ENCODE measurements at places on chromosomes 7 and 10.

- DNase-seq, result no peak
Observed at GRCh38 chr7:103717574-103717973, 271.6 kb upstream of the SLC26A5 start.

DNA sequence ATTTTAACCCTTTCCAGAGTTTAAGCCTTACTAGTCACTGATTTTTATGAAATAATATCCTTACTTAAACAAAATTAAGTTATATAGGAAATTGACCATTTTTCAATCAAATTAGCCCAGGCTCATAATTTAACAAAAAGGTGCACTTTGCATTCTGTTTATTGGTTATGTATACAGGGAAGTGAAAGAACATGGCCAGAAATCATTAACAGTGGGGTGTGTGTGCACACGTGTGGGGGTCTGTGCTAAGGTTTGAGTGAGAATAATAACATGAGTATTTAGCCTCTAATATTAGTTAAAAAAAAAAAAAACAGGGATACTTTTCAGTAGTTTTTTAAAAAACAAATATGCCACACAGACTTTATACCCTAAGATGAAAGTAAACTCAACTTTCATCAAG is 510.5 kb upstream of the PFKP start:
- no peak for DNase-seq

GRCh38 chr10:61845950-61846268 is 55.6 kb upstream of the ARID5B start:
- no peak for DNase-seq

DNA sequence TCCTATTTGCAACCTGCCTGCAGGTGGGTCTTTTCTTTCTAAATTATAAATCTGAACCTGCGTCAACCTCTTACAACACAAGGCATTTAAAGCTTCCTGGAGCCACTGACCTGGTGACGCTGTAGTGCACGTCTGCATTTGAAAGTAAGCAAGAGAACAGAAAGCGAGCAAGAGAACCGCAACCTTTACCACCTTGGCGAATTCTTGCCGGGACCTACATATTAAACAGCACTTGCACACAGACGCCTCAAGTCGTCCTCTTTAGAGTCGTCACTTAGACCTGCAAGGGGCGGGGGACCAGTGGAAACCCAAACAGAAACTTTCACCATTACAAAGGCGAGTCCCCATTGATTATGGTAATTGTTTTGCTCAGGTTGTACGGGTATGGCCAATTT is 9.5 kb downstream of the GLI3 start:
- no peak for DNase-seq

DNA sequence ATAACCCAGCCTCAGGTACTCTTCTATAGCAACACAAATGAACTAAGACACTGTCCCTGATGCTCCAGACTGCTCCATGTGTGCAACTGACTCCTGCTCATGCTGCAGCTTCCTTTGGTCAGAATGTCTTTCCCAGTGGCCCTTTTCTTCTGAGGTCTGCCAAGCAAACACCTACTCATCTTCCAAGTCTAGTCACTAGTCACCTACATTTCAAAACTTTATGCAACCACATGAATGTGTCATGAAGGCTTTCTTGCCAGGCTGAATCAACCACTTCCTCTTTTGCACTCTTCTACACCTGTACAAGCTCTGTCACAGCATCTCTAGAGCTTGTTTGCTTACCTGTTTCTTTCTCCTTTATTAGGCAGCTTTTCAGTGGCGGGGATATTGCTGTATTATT is 75.8 kb downstream of the LSMEM1 start:
- no peak for DNase-seq

GRCh38 chr7:19665399-19666008 is 43.3 kb downstream of the POLR1F start:
- no peak for DNase-seq

- no peak for DNase-seq
Observed at GRCh38 chr7:81604808-81605174, 165.1 kb downstream of the HGF start.

DNA sequence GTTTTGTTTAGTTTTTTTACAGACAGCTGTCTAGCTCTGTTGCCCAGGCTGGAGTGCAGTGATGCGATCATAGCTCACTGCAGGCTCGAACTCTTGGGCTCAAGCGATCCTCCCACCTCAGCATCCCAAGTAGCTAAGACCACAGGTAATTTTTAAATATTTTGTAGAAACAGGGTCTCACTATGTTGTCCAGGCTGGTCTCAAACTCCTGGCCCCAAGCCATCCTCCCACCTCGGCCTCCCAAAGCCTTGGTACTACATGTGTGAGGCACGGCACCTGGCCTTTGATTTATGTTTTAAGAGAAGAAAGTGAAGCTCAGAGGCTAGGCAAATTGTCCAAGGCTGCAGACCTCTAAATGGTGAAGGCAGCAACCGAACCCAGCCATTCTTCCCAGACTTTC is 98.6 kb upstream of the SVIL start:
- no peak for DNase-seq

GRCh38 chr7:151968357-151968756 is 12.1 kb downstream of the GALNTL5 start:
- DNase-seq, result no peak

GRCh38 chr10:61091531-61091930 is 147.5 kb upstream of the RHOBTB1 start:
- DNase-seq, result no peak

- DNase-seq, result no peak
Observed at GRCh38 chr7:101942603-101943210, 125.3 kb downstream of the CUX1 start.

GRCh38 chr10:17854044-17854652 is 45.0 kb downstream of the MRC1 start:
- no peak for DNase-seq

DNA sequence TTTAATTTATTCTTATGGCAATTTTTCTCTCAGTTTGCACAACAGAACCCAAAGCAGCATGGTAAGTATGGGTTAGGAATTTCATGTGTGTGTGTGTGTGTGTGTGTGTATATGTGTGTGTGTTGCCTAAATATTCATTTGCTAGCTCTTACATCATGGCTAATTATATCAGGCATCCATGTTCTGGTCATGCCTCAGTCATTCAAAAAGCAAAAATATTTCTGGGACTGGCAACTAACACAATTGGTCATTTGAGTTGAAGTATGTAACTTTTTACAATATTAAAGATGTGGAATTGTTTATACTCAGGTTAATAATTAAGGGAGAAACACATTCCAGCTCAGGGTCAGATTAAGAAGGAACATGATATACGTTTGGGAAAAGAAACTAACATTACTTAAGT is 67.6 kb upstream of the PHYHIPL start:
- DNase-seq, result no peak

DNA sequence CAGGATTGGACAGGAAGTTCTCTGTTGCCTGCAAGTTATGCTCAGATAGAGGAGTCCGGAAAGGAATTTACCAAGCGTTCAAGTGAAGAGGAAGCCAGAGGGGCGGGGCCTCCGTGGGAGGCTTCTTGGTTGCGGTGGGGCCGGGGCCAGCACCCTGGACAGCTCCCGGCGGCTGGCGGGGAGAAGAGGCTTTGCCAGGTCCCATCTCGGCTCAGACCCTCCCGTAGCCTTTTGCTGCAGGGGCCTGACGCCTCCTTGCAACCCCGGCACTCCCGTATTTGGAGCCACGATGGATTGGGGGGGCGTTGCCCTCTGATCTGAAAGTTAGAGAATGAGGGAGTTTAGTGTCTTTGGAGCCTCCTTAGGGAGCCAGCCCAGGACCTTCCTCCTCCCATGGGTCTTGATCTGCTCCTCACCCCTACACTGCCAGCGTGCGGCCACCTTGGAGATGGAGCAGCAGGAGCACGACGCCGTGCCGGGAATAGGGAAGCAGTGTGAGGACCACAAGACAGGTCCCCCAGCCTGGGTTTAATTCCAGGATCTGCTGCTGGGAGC is 3.1 kb upstream of the SLC18A3 start:
- DNase-seq, result no peak

DNA sequence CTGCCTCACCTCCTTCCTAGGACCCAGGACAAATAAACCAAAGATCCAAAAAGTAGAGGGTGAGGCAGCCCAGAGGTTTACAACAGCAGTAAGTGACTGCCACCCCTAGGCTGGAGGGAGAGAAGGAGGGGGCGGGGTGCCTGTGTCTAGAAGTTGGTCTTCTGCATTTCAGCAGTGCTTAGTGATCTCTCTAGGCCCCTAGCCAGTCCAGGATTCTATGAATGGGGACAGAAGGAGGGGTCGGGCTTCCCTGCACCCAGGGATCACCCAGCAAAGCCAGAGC is 62.8 kb upstream of the KDM7A start:
- DNase-seq, result no peak

Data from NCI-H187 (cell line).